NCI-H510A treated with DMSO at 0.1 percent for 48 hours (cell line): ENCODE measurements at places on chromosomes 1 and 21.

GRCh38 chr1:207983044-207983635 lies 72.2 kb upstream of the CD34 start:
- DNase-seq: no peak

GRCh38 chr1:47498551-47498950 lies 60.7 kb downstream of the FOXD2 start:
- no peak for DNase-seq

DNA sequence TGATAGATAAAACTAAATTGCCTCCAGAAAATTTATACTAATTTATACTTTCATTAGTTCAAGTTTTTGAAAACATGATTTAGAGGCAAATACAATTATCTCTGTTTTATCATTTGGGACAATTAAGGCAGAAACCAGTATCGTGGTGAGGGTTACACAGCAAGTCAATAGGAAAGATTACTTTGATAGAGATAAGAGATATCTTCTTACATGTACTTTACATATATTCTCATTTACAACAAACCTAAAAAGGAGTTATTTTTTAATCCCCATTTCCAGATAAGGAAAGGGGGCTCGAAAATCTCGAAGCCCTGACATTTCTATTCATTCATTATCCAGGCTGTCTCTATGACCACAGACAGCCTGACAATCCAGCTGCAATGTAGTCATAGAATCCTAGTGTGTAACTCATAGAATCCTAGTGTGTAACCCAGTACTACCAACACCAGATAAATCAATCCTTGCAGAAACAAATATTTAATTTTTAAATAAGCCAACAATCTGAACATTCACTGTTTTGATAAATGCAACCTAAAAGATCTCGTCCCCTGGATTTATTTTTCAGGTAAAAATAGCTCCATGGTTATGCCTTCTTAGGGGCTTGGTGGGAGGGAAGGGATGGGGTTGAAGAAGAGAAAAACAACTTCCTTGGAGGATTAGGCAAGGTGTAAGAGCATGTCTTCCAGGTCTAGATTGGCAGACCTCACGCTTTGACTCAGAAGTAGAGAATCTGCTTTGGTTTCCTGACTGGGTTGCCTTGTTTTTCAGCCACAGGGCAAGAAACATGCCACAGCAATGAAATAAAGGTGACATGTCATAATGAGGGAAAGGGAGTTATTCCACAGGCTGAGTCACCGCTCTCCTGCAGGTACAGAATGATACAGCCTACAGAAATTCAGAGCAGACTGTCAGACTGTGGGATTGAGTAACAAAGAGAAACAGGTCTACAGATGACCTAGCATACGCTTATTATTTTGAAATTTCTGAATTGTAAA lies 45.6 kb downstream of the IRF2BP2 start:
- DNase-seq: no peak

- DNase-seq: no peak
These were observed 15.1 kb downstream of the EVI5 start for GRCh38 chr1:92769856-92770255.

DNA sequence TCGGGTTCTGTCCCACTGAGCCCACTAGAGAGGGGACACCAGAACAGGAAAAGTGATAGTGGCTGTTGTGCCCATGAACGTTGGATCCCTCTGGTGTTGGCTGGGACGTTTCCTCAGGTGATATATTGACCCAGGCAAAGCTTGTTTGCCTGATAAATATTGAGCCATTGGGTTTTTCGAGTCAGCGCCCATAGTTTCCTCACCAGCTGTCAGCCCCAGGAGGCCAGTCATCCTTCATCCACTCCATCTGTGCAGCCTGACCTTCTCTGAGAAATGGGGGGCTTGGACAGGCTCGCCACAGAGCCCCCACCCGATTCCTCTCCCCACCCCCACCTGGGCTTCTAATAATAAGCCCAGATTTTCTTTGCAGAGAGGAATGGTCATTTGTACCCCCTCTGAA lies 13.3 kb downstream of the DISP3 start:
- no peak for DNase-seq

- DNase-seq: peak; percentile 11
These were observed 102.1 kb upstream of the NBPF4 start for GRCh38 chr1:108345776-108346531.

DNA sequence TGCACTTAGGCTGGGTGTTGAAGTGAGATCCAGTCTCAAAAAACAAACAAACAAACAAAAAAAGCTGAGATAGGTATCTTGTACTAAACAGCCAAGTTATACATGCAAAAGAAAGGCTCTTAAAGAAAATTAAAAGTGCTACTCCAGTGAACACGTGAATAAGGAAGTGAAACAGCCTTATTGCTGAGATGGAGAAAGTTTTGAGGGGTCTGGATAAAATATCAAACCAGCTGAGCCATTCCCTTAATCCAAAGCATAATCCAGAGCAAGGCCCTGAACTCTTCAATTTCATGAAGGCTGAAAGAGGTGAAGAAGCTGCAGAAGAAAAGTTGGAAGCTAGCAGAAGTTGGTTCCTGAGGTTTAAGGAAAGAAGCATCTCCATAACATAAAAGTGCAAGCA lies 360.5 kb upstream of the DAB1 start:
- no peak for DNase-seq

- DNase-seq: no peak
These were observed 7.7 kb downstream of the AMIGO1 start for GRCh38 chr1:109501644-109502363.

- DNase-seq: no peak
These were observed 327.4 kb downstream of the TBX15 start for GRCh38 chr1:118660769-118661168.

- no peak for DNase-seq
These were observed 5.4 kb upstream of the SLC2A7 start for GRCh38 chr1:9031484-9032259.

DNA sequence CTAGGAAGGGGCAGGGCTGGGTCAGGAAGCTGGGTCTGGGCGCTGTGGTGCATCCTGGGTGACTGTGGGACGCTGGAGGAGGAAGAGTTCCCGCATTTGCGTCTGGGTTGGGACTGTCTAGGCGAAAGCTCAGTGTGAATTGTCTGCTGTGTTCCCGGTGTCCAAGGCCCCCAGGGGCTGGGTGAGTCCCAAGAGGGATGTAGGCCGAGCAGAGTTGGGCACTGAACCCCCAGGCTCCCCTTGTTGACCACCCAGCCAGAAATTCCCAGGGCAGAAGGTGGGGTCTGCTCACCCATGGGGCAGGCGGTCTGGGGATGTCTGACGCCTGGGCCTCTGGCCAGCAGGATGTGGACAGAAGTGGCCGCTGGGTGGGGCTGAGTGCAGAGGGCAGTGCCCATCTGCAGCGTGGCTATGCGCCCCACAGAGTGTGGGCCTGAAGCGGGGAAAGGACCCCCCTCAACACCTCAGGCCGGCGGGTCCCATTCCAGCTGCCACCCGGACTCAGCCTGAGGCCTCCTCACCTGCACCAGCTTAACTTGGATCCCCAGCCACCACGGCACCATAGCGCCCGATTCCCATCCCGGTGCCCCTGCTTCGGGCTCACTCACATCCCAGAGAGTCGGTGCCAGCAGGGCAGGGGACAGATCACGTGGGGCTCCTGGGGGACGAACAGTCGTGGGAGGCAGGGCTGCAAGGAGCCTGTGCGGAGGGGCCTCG lies 37.0 kb upstream of the POFUT2 start:
- no peak for DNase-seq

GRCh38 chr1:41328001-41328615 lies 33.1 kb upstream of the FOXO6 start:
- no peak for DNase-seq

- DNase-seq: no peak
These were observed 1.0 kb upstream of the IER5 start for GRCh38 chr1:181087400-181087901.

DNA sequence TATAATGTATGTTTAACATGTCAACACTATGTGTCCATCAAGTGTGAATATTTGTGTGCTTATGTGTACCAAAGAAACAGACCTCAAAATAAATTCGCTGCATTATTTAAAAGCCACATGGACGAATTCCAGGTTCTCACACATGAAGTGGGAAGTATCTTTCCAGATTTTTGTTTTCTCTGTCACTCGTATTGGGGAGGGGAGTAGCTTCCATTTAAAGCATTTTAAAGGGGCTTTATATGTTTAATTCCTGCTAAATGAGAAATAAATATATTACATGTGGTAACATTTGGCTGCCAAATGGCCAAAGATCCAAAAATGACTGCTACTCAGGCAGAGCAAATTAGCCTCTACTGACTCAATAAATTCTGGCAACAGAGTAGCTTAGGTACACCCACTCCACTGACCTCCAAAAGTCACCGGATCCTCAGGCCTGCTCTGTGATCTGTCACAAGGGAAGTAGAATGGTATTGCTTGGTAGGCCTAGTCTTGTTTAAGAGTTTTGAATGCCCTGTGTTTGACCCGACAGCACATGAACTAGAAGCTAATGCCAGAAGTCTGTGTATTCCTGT lies 178.1 kb downstream of the ZP4 start:
- no peak for DNase-seq

- DNase-seq: no peak
These were observed 108.5 kb upstream of the SERTAD4 start for GRCh38 chr1:210123924-210124589.

- DNase-seq: no peak
These were observed 39.8 kb upstream of the C1orf53 start for GRCh38 chr1:197862671-197863070.

DNA sequence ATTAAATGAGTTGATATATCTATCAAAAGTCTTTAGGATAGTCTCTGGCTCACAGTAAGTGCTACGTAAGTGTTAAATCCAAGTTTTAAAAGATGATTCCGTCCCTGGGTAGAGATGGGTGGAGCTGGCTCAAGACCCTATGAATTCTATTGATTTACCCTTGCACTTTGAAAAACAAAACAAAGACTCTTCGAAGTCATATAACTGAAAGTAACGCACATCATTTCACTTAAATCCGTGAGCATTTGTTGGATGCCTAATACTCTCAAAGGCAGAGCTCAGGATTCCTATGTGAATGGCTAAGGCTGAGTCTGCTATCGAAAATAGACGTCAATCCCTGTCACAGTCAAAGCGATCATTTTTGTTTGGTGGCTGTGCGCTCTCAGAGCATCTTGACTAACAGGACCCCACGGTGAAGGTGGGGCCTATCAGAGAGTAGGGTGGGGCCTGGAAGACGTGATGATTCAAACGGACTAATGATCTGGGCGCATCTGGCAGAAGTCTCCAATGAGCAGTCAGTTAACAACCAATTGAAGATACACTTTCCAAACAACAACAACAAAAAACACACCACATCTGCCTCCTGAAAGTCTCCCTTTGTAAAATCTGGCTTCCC lies 1.2 kb upstream of the NUCKS1 start:
- DNase-seq: no peak

DNA sequence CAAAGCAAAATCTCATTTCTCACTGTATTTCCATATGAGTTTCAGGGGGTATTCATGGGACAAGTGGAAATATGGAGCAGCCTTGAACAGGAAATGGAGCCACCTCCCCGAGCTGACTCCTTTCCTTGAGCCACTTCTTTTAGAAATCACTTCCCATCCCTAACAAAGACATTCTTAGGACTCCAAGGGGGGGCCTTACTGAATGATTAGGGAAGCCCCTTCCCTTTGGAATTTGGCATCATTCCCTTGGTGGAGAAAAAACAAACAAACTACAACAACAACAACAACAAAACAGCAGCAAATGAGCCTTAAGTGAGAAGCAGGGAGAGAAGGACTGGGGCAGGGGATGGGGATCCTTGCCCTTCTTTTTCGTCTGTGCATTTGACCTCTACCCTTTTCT lies 278.3 kb downstream of the ZNF648 start:
- DNase-seq: no peak

DNA sequence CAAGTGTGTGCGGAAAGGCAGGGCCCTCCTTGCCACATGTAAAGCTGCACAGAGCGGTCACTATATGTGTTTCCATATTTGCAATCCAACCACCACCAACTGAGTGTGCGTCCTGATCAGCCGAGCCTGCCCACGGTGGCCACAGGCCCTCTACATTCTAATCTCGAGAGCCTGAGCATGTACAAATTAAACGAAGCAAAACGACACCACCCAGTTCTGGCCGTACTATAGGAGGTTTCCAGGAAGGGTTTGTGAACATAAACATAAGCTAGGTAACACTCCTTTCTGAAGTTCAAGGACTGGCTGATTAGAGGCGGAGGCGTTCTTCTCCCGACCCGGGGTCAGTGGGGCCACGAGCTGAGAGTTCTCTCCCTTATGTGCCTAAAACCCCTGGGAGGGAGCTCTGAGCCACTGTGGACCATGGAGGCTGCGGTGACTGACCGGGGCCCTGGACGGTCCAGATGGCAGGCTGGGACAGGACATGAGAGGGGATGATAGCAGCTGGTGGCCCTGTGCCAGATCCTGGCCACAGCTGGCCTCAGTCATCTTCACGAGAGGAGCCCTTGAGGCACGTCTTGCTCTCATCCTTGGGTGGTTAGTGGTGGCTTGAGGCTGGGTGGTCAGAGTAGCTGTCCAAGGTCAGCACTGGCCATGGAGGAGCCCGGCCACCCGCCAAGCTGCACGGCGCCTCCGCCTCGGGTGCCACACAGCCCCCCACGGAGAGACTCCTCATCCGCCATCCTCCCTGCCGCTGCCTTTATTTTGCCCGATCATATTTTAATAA lies 39.1 kb upstream of the TRAPPC10 start:
- DNase-seq: peak; percentile 34

DNA sequence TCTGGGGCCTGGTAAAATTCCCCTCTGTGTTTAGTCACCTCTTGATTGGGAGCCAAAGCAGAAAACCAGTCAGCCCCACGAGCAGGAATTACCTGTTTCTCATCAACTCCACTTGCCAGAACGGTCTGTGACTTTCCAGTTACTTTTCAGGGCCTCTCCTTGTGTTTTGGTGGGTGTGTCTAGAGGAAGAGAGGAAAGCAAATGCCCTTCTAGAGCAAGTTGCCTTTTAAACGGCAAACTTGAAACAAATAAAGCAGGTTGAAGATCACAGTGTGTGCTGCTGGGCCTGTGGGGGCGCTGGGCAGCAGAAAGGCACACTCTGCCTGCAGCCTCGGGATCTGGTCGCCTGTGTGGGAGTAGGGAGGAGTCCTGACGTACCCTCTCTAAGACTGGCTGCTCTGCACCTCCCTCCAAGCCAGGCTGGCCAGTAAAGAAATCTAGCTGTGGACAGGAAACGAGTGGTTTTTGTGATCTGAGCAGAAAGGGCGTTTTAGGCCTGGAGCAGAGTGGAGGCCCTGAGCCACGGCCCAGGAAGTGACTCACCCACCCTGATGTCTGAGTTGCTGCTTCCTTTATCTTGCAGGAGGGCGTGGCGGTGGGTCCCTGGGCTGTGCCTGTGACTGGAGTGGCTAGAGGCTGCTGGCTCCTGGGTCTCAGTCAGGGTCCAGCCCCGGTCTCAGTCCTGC lies 11.1 kb upstream of the S100A11 start:
- DNase-seq: peak; percentile 65

GRCh38 chr21:35349376-35350080 lies 300.4 kb upstream of the RUNX1 start:
- no peak for DNase-seq

DNA sequence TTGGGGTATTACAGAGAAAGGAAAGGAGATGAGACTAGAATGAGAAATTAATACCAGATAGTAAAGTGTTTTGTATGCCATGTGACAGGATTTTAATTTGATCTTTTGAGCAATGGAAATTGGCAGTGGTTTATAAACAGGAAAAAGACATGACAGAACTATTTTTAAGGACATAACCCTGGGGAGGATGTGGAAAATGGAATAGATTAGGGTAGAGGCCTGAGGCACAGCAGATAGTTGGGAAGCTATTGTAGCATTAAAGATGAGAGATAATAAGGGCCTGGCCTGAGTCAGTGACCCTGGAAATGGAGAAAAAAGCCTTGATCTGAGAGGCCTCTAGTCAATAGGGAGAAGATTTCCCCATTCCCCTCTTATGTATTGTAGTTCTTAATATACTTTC lies 22.1 kb upstream of the KCNA3 start:
- no peak for DNase-seq
